Hematopoietic multipotent progenitor cell (in vitro differentiated cells): ENCODE measurements at places on chromosomes 4 and X. TPM values are rescaled to one million over a fixed set of nuclear protein-coding genes. Genes with fewer than 3 reads are reported as not detected.

Gene MAGEA9B
- not detected for total RNA-seq

Gene FGG
- total RNA-seq: not detected

Gene GPR143
- total RNA-seq: not detected

Gene RNF128
- total RNA-seq: not detected

Gene ZNF718
- 7.3 TPM for total RNA-seq

Gene ERVMER34-1
- under 0.01 TPM for total RNA-seq

Gene RPA4
- 1.6 TPM for total RNA-seq

Gene TMPRSS11F
- not detected for total RNA-seq

Gene ENPEP
- 0.27 TPM for total RNA-seq

Gene ZCCHC12
- total RNA-seq: under 0.01 TPM

Gene SCML2
- total RNA-seq: 7.8 TPM

Gene SYTL5
- not detected for total RNA-seq

Gene TRO
- total RNA-seq: 38.8 TPM

Gene SOD3
- total RNA-seq: not detected

Gene AR
- 8.6 TPM for total RNA-seq

Gene AREG
- 11.6 TPM for total RNA-seq

Gene CYTL1
- 98.3 TPM for total RNA-seq

Gene LEF1
- total RNA-seq: 4.3 TPM

Gene HSD17B13
- 0.27 TPM for total RNA-seq

Gene FGFBP1
- total RNA-seq: not detected

Gene CFI
- total RNA-seq: 1.6 TPM

Gene PABPC4L
- under 0.01 TPM for total RNA-seq

Gene NIPAL1
- under 0.01 TPM for total RNA-seq

Gene ARSJ
- total RNA-seq: under 0.01 TPM

Gene GDPD2
- total RNA-seq: not detected

Gene SORBS2
- under 0.01 TPM for total RNA-seq

Gene FGD1
- total RNA-seq: under 0.01 TPM

Gene TLR7
- total RNA-seq: under 0.01 TPM
